ENCODE measurements at places on chromosomes 3 and 15.

DNA sequence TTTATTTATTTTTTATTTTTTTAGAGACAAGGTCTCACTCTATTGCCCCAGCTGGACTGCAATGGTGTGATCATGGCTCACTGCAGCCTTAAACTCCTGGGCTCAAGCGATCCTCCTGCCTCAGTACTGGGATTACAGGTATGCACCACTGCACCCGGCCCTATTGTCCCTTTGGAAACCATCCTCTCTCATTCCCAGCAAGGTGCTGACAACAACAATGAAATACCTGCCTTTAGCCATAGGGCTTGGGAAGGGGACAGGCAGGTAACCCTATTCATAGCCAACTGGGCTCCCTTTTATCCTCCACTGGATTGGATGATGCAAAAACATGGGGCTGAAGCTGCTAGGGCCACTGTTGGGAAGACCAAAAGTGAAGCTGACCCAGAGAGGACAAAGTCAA is 43.1 kb downstream of the SCAP start:
- DNase-seq: no peak

DNA sequence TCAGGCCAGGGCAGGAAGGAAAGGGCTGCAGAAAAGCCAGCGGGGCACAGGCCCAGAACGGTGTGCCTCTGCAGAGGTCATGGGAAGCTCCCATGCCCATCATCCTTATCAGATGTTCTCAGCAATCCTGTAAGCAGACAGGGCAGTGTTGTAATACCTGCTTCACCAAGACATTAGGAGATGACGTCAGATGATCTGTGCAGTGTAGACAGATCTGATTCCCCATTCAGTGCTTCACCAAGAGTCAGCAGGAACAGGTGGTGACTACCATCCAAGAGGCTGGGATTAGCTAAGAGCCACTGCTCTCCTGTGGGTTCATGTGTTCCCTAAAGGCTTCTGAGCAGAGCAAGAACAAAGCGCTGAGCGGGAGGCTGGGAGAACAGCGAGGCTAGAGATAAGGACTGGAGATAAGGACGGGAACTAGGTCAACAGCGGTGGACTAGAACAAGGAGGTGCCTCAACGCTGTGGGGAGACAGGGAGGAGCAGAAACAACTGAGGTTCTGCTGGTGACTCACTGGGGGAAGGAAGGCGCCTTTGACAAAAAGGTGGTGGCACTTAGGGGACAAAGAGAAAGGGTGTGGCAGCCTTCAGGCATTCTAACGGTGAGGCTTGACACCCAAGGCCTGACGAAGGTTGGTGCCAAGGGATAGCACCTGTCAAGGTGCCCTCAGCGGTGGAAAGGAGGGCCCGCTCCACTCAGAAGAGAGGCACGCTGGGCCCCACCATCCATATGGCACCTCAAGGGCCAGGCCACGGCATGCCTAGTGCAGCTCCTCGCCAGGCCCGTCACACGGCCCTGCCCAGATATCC is 28.4 kb downstream of the CCDC12 start:
- DNase-seq: peak; percentile 36

DNA sequence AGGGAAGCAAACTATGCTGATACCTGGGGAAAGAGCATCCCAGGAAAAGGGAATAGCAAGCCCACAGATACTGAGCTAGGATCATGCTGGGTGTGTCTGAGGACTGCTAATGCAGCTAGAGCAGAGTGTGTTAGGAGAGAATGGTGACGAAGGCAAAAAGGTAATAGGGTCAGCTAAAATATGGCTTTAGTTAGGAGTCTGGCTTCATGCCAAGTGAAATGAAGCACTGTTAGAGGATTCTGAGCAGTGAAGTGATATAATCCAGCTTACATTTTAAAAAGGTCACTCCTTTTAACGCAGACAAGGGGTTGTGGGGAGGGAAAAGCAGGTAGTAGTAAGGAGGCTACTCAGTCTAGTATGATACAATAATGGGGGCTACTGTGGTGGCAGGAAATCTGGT is 30.4 kb downstream of the SECISBP2L start:
- DNase-seq: peak; percentile 49

DNA sequence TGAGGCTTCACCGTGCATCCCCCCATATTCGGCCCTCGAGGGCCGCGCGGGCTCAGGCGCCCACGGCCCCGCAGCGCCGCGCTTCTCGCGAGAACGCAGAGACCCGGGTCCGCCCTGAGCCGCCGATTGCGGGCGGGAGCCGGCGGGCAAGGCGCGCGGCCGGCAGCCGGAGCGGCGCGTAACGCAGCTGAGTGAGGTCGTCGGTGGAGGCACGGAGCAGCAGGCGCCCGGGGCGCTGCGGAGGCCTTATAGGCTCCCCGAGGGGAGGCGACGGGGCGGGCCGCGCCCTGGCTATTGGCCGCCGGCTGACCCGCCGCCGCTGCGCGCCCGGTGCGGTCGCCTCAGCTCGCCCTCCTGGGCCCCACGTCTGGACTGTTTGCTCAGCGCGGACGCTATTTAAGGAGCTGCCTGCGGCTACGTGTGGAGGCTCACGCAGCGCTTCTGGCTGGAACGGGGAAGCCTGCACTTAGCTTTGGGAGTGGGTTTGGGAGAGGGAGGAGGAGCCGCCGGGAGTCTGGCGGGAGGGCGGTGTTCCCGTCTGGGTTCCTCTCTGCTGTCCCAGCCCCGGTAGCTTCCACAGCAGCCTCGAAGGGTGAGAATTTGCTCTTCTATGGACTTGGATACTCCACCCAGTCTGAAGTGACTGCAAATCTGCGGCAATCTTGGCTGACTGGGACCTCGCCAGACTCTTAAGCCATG is at the start of gene PLOD2:
TSS of gene PLOD2 (minus strand) at position 221 of the 699 bp plus-strand sequence. CDS start at position 26, 195 bp downstream.
- DNase-seq: peak; percentile 80

- no peak for DNase-seq
These were observed 515.9 kb upstream of the DPPA4 start for GRCh38 chr3:109853077-109853731.

- DNase-seq: peak; percentile 42
These were observed 69.6 kb upstream of the ATP13A3 start for GRCh38 chr3:194556086-194557056.

GRCh38 chr3:30226601-30227151 is 379.7 kb upstream of the TGFBR2 start:
- no peak for DNase-seq

DNA sequence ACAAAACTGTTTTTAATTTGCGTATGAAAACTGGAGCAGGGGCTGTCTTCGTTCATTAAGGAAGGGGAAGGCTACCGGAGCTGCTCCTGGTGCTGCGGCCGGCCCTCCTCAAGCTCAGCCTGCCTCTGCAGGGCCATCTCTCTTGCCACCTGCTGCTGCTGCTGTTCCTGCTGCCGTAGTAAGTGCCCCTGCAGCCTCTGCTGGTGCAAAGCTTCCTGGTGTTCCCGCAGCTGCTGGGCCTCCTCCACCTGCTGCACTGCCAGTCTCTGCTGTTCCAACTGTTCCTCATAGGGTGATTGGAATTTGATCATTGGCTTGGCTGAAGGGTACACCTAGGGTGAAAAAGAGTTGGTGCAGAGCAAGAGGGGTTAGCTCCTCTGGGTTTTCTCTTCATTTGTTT is 66.0 kb downstream of the GOLIM4 start:
- DNase-seq: no peak

DNA sequence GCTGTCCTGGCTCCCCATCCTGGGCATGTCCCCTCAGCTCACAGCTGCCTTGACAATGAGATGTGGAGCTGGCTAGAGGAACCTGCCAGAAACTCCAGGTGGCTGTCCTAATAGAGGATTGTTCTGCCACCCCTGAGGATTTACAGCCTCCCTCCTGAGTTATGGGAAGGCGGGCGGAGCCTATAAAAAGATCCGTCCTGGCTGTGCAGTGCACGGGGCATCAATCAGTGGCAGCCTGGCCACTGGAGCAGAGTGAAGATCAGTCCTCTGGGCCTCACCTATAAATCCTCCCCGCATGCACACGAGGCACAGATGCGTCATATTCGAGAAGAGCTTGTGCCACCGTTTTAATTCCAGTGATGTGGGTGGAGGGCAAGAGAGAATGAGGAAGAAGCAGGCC is 90.0 kb downstream of the MEGF11 start:
- no peak for DNase-seq

DNA sequence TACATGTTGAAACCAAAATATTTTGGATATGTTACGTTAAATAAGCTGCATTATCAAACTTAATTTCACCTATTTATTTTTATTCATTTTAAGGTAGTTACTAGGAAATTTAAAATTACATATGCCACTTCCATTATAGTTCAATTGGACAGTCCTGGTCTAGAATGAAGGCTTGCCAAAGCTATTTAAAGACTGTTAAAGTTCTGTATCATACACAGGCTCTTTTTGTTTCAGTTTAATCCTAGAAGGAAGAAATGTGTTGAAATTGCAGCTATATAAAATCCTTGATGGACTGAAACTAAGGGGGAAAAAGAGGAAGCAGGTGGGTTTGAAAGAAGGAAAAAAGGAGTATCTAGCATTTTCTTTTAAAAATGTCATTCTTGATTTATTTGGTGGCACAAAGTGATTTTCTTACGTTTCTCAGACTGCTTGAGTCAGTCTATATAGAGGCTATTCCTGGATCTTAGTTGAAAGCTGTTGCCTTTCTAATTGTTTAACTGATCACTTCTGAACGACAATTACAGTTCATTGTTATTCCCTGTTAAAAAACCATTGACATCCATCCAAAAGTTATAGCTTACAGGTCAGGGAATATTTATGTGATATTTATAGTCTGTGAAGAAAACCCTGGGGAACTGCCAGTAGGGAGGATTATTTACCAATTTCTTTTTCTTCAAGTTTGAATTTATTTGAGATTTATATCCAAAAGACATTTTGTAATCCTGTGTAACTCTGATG is 195.0 kb downstream of the RORA start:
- DNase-seq: no peak

DNA sequence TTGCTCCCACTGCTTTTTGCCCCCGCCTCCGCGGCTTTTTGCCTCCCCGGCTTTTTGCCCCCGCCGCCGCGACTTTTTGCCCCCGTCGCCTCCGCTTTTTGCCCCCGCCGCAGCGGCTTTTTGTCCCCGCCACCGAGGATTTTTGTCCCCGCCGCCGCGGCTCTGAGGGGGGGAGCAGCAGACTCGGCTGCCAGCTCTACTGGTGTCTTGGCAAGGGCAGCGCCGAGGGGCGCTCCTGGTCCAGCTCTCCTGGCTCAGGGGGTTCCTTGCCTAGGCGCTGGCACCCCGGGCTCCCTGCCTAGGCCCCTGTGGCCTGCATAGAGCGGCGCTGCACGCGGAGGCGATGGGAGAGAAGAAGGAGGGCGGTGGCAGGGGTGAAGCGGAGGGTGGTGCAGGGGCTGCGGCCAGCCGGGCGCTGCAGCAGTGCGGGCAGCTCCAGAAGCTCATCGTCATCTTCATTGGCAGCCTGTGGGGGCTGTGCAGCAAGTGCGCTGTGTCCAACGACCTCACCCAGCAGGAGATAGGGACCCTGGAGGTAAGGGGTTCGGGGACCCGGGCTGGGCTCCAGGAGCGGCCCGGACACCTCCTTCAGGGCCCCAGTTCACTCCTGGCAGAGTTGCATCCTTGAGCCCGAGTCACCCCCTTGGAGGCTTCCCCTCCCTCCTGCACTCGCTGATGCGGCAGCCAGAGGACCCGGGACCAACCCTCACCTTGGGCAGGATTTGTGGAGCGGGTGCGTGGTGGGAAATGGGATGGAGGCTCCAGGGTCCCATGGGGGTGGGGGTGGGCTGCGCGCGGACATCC is 642.4 kb downstream of the GOLGA6L6 start:
- DNase-seq: no peak

DNA sequence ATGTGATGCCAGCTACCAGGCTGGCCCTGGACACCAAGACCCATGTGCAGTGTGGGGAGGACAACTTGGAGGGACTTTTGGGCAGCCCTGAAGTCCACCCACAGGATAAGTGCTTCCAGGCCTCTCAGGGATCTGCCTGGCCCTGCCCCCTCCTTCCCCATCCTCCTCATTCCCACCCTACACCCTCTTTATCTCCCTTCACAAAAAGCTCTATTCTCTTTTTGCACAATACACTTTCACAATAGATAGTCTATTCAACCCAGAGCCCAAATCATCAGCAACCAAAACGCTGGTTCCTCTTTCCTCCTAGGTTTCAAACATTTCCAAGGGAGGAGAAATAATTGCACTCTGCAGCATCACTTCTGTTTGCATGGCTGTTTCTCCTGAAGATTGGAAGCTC is 7.8 kb upstream of the ZNF710 start:
- no peak for DNase-seq

DNA sequence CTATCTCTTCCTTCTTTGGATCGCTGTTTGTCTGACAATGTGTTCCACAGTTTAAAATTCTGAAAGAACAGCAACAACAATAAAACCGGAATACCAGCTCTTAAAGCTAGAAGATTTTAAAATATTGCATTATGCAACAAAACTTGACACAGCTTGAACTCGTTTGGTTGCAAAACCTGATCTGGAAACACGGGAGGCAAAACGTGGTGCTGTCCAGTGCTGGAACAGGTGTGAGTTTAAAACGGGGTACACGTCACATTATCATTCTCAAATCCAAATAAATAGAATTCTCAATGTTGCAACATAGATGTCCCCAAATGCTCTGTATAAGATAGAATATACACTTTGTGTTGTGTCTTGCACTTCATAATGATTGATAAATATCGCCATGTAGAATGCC is 110.9 kb upstream of the LYSMD4 start:
- no peak for DNase-seq

GRCh38 chr3:37118163-37118562 is 56.2 kb downstream of the LRRFIP2 start:
- no peak for DNase-seq

DNA sequence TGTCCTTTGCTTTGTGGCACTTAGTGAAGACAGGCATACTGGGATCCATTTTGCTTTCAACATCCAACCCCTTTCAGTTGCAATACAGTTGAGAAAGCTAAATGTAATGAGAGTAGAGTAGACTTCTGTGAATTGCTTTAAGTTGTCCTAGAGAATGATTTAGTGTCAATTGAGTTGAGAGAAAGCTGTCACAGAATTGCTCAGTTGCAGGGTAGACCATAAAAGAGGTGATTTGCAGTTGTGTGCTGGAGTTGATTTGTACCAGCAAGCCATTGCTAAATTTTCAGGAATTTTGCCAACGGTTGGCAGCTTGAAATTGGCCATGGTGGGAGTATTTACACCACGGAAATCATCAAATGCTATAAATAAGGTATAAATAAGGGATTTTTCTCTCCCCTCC is 2.2 kb downstream of the ABHD5 start:
- DNase-seq: no peak

DNA sequence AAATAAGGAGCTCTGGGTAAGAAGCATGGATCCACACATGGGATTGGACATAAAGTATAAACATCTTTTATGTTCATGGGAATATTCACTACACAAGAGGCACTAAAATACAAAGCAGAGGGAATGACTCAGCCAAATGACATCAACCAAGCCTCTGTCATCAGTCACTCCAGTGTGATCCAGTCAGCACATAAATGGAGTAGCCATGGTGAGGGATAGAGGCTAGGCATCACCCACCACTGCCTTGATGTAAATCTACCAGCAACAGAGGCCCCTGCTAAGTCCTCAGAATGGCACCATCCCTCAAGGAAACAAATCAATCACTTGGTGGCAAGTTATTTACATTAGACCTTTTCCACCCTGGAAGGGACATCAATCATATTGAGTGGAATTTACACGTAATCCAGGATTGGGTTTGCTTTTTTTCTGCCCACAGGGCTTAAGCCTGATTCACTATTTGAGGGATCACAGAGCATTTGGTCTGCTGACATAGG is 27.2 kb downstream of the VEPH1 start:
- DNase-seq: peak; percentile 86

GRCh38 chr15:74399511-74400312 is 32.3 kb upstream of the CYP11A1 start:
- DNase-seq: peak; percentile 89

Measured in fibroblast of mammary gland (primary cell).